Neural progenitor cell (in vitro differentiated cells): ENCODE measurements at places on chromosomes 7 and 10. TPM values are rescaled to one million over a fixed set of nuclear protein-coding genes. Genes with fewer than 3 reads are reported as not detected.

Gene TAC1
- total RNA-seq: 0.68 and 0.84 TPM in 2 replicates

Gene SNCG
- not detected in 2 replicates for total RNA-seq

DNA sequence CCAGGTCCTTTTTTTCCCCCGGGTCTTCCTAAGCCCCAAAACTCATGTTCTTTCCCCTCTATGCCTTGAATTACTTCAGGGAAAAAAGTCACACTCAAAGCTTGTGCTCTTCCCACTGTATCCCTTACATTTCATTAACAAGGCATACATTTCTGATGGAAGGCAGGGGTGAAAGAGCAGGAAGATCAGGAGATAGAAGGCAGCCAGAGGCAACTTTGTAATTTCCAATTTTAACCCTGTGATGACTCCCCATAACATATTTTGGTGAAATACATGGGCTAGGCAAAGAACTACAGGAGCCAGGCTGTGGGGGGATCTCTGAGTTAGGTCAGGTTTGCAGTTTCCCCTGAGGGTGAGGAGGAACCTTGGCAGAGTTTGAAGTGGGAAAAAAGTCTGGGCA lies 635.0 kb downstream of the LRMDA start:
- DNase-seq: no peak

- no peak for DNase-seq
These were observed 837.8 kb upstream of the COBL start for GRCh38 chr7:52154382-52154781.

- DNase-seq: no peak
These were observed 10.7 kb upstream of the SPOCK2 start for GRCh38 chr10:72098836-72099599.

DNA sequence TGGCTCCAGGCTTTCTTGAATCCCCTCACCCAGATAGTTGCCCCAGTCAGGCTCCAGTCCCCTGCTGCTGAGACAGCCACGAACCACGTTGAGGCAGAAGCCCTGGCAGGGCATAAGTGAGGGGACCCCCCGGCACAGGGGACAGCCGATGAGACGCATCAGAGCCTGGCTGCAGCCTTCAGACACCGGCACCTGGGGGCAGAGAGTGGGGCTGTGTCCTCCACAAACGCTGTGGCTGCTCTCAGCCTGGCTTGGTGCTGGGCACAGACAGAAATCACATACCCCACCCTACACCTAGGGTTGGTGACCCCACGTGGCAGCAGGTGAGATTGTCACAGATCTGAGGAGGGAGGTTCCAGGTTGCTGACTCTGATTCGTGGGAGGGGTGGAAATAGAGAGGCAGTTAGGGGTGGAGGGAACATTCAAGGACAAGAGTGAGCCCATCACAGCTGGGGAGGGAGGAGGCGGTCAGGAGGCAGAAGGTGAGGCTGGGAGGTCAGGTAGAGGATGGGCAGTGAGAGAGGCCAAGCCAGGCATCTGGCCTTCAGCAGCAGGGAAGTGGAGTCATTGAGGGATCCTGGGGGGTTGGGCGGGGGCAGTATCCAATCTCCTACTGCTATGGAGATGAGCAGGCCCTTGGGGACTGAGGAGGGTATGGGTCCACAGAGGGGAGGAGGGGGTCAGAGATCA lies 3.2 kb downstream of the GPC2 start:
- DNase-seq: no peak

DNA sequence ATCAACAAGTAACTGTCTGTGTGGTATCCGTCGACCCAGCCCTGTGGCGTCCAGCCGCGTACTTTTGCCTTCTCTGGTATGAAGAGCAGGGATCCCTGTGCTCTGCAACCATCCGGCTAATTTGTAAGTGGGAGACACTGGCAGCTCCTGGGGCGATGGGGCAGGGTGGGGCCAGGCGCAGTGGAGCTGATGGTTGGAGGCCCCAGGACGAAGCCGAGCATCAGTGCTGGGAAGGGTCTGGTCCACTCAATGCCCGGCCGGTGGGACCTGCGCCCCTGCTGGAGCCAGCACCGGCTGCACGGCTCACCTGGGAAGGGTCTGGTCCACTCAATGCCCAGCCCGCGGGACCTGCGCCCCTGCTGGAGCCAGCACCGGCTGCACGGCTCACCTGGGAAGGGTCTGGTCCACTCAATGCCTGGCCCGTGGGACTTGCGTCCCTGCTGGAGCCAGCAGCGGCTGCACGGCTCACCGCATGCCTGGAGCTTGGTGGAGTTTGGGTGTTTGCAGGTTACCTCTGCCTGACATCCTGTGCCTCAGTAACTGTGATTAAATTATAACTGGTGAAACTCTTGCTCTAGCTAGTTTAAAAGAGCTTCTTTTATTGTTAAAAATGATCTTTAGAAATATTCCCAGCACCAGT lies 96.1 kb downstream of the NKX6-2 start:
- DNase-seq: no peak

DNA sequence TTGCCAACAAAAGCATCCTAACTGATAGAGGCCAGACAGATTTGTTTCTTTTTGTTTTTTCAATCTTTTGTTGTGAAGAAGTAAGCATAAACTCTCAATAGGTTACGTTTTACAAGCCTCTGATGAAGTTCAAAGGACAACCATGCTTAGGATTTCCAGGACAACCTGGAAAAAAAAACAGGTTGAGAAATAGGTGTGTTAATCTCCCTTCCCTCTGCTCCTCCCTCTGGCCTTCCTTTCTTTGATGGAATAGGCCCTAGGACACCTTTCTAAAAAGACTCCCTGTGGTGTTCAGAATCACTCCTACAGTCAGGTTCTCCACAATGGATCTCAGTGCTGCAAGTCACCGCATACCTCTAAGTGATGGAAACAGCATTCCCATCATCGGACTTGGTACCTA lies at the start of gene AKR1D1:
TSS of gene AKR1D1 (plus strand) at position 264 of the 400 bp plus-strand sequence. CDS start at position 324, 60 bp downstream.
- no peak for DNase-seq

DNA sequence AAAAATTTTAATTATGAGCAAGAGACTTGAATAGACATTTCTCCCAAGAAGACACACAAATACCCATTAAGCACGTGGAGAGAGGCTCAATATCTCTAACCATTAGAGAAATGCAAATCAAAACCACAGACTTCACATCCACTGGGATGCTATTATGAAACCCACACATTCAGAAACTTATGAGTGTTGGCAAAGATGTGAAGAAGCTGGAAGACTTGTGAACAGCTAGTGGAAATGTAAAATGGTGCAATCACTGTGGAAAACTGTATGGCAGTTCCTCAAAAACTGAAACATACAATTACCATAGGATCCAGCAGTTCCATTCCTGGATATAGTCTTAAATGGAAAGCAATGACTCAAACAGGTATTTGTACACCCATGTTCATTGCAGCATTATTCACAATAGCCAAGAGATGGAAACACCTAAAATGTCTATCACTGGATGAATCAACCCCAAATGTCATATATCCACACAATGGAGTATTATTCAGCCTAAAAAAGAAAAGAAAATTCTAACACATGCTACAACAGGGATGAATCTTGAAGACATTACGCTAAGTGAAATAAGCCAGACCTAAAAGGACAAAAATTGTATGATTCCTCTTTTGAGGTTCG lies 53.5 kb upstream of the FRMD4A start:
- no peak for DNase-seq

GRCh38 chr7:52727632-52728031 lies 307.8 kb upstream of the POM121L12 start:
- DNase-seq: no peak
